ENCODE measurements at places on chromosomes 3 and 15.

GRCh38 chr15:95739131-95739530 is 591.4 kb upstream of the NR2F2 start:
- no peak overlapping the region for H3K4me3 ChIP-seq
- H3K36me3 ChIP-seq: no peaks in the 10 kb centered on the region
- no peak overlapping the region for H3K27ac ChIP-seq
- H3K4me1 ChIP-seq: peaks cover 8% of the 10 kb centered on the region
- no peak for DNase-seq
- no peaks in the 10 kb centered on the region for H3K27me3 ChIP-seq

GRCh38 chr3:49721596-49721895 is 2.1 kb upstream of the AMIGO3 start:
- no peak overlapping the region for H3K27ac ChIP-seq
- no peaks in the 10 kb centered on the region for H3K27me3 ChIP-seq
- DNase-seq: no peak
- peaks cover 16% of the 10 kb centered on the region for H3K4me1 ChIP-seq
- H3K4me3 ChIP-seq: no peak overlapping the region

- DNase-seq: peak; percentile 59
- H3K27ac ChIP-seq: no peak overlapping the region
- H3K4me3 ChIP-seq: no peak overlapping the region
- H3K4me1 ChIP-seq: peaks cover 40% of the 10 kb centered on the region
- no peaks in the 10 kb centered on the region for H3K27me3 ChIP-seq
- H3K36me3 ChIP-seq: no peaks in the 10 kb centered on the region
Measured at GRCh38 chr3:79086514-79086913, 681.3 kb downstream of the ROBO1 start.

GRCh38 chr15:74383286-74383685 is 15.8 kb upstream of the CYP11A1 start:
- H3K4me1 ChIP-seq: peaks cover 12% of the 10 kb centered on the region
- no peak for DNase-seq
- H3K36me3 ChIP-seq: no peaks in the 10 kb centered on the region
- no peak overlapping the region for H3K4me3 ChIP-seq
- no peak overlapping the region for H3K27ac ChIP-seq

DNA sequence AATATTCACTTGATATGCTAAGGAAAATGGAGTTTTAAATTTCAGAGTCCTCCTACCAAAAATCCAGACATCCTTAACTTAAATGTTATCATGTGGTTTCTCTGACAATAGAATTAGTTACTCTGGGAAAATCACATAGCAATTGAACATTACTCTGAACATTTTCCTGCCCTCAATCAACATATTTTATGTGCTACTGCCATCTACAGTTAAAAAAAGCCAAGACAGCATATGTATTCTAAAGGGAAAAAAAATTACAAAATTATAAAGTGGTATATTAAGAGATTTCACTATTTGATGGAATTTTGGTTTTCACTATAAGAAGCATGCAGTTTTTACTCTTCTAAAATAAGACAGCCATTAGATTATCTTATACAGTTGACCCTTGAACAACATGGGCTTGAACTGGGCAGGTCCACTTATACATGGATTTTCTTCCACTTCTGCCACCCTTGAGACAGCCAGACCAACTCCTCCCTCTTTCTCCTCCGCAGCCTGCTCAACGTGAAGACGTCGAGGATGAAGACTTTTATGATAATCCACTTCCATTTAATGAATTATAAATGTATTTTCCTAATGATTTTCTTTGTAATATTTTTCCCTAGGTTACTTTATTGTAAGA is 122.3 kb downstream of the ATP1B3 start:
- H3K27ac ChIP-seq: peak overlapping the region; percentile 50
- peaks cover 12% of the 10 kb centered on the region for H3K36me3 ChIP-seq
- no peak for DNase-seq
- H3K4me1 ChIP-seq: peaks cover 20% of the 10 kb centered on the region
- no peaks in the 10 kb centered on the region for H3K27me3 ChIP-seq

GRCh38 chr3:72892081-72892775 is 4.4 kb downstream of the GXYLT2 start:
- H3K4me3 ChIP-seq: no peak overlapping the region
- H3K27ac ChIP-seq: no peak overlapping the region
- H3K27me3 ChIP-seq: peaks cover 52% of the 10 kb centered on the region
- no peak for DNase-seq
- H3K4me1 ChIP-seq: peaks cover 28% of the 10 kb centered on the region

DNA sequence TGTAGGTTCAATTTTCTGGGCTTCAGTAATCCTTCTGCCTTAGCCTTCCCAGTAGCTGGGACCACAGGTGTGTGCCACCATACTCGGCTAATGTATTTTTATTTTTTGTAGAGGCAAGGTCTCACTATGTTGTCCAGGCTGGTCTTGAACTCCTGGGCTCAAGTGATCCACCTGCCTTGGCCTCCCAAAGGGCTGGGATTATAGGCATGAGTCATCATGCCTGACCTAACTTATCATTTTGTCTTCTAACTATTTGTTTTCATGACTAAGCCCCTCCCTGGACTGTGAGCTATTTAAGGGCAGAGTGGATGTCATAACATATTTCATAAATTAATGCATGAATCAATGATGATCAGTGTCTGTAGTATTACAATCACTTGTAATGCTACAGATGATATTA is 56.1 kb upstream of the PIAS1 start:
- H3K27me3 ChIP-seq: peaks cover 3% of the 10 kb centered on the region
- no peak for DNase-seq
- H3K4me1 ChIP-seq: peaks cover 10% of the 10 kb centered on the region
- no peak overlapping the region for H3K27ac ChIP-seq
- no peak overlapping the region for H3K4me3 ChIP-seq
